ENCODE measurements at places on chromosomes 7 and 10. TPM values are rescaled to one million over a fixed set of nuclear protein-coding genes. Genes with fewer than 3 reads are reported as not detected.

DNA sequence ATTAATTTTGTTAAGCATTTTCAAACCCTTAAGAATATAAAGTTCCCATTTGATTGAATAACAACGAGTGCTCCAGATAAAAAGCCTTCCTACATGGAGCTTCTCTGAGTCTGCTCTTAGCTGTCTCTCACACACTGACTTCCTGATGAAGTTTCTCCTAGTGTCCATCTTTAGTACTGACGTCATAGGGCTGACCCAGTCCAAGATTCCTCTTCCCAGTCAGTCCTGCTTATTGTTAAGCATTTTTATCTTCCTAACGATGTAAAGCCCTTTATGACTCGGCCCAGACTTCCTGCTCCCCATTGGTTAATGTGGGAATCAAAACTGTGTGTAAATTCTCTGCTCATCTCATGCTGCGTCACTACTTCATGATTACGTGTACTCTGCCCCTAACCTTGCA, 398.8 kb downstream of the TFEC start:
- DNase-seq: no peak

OPALIN gene
- total RNA-seq: not detected

DNA sequence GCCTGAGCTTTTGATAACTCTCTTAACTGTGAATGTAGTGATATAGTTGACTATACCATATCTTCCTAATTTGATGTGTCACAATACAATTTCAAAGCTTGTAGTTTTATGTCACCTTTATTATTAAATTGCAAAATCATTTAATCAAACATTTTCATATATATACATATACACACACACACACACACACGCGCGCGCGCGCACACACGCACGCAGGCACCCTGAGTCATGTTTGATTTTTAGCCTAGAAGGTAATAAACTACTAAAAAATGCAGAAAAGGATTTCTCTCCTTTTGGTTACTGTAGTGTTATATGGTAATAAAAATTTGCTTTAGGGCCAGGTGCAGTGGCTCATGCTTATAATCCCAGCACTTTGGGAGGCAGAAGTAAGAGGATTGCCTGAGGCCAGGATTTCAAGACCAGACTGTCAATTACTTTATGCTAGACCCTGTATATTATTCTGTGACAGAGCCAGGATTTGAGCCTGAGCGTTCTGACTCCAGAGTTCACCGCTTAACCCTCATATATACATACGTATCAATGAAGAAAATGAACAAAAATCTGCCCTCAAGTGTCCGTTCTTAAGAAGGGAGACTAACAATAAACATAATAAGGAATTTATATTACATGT, 89.6 kb downstream of the PODXL start:
- DNase-seq: no peak

GRCh38 chr7:45070254-45070642, 18.5 kb downstream of the NACAD start:
- DNase-seq: no peak

GRCh38 chr7:19560111-19560883, 148.5 kb downstream of the POLR1F start:
- DNase-seq: no peak

DNA sequence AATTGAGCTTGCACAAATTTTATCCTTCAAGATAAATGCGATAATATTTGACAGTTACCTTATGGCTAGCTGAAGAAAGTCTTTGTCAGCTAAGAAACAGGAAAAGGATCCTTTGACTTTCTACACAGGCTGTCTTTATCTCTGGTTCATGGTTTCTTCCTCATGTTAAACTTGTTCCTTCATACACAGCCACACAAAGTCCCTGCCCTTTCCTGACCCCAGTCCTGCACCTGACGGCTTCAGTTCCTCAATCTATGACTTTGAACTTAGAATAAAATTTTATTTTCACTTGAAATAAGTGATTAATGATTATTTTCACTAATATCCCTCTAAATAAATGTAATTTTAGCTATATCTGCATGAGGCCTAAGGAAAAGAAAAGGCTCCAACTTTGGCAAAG, 77.8 kb upstream of the PRSS1 start:
- DNase-seq: no peak

DNA sequence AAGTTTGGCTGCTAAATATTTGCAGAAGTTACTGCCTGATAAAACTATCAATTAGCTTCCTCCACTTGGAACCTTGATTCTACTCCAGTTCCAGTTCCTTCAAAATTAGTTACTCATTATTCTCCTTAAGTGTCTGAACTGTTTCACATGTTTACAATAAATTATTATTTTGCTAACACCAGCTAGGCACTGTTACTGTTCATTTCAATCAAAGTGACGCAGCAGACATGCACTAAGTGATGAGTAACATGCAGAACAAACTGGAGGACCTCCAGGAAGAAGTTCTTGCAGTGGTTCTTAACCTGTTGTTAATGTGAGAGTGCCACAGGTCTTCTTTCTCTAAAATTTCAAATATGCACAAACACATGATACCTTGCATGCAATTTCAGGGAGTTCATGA, 491.8 kb upstream of the SEMA3A start:
- no peak for DNase-seq

GRCh38 chr7:44537442-44537841, 3.7 kb downstream of the NPC1L1 start:
- no peak for DNase-seq

DNA sequence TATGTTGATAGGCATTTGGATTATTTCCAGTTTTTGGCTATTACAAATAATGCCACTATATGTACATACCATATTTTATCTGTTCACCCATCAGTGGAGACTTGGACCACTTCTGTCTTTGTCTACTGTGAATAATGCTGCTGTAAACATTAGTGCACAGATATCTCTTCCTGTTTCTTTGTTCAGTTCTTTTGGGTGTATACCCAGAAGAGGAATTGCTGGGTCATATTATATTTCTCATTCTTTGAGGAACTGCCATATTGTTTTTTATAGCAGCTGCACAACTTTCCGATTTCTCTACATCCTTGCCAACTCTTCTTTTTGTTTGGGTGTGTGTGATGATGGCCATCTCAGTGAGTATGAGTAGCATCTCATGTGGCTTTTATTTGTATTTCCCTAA, 218.0 kb downstream of the LRMDA start:
- DNase-seq: no peak

GRCh38 chr10:31974434-31975124, 45.9 kb upstream of the ARHGAP12 start:
- no peak for DNase-seq

DNA sequence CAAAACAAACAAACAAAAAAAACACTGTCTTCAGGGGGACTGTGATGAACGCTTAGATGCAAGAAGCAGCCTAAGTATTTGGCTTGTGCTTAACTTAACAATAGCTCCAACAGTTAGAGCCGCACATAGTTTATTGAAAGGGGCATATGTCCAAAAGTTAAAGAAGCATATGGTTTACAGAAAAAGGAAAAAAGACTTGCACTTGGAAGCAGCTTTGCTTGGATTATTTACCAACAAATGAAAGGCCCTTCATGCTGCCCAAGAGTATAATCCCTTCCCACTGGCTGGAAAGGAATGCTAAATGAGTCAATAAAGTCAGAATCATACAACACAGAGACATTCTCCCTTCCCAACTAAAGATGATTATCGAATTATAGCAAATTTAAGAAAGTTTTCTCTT, 77.9 kb downstream of the GLI3 start:
- no peak for DNase-seq

DNA sequence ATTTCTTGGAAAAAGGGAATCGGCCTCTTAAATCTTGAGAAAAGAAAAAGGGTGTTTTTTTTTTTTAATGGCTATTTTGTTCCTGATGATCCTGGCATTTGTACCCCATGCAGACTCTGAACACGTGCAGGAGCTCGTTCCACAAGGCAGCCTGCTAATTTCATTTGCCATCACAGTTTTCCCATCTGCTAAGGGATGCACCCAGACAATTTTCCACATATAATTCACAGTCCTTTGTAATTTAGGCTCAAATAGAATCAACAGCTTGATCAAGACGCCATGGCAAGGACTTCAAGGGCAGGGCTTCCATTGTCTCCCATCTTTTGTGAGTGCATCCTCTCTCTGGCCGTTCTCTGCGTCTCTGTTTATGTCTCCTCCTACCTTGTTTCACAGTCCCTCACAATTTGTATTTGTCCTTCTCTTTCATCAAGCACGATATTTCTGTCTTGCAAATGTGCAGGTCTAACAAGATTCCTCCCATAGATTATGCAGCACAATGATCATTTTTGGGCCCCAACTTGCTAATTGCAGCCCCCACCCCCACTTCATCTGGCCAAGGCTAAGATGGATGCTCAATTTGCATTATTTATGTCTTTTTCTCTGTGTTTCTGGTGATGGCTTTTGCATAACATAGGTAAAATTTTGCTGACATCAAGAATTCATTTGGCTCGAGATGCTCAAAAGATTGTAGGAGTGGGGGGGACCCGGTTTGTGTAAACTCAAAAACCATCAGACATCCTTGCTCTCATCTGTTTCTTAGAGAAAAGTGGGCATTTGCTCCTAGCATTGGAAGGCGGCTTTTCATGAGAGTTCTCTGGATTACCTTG, 356.0 kb upstream of the NPVF start:
- no peak for DNase-seq

OR2A12 gene
- total RNA-seq: not detected

DNA sequence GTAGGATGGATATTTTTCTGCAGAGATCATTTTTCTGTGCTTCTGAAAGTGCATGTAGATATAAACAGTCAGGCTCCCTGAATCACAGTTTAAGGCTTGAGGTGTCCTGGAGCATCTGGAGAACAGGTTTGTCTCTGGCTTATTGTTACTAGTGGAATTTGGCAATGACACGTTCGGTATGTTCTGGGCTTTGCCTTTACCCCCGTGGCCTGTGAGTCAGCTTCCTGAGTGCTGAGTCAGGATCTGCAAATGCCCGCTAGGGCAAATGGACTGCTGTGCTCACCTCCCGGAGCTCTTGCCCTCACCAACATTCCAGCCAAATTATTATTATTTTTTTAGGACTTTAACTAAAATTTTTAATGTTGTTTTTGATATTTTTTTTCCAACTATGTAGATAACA, 192.5 kb upstream of the PRSS1 start:
- no peak for DNase-seq

GPNMB gene
- not detected for total RNA-seq

SPACDR gene
- 1.7 TPM for total RNA-seq

- DNase-seq: no peak
Observed at GRCh38 chr10:113129117-113129516, 179.1 kb downstream of the TCF7L2 start.

HNRNPF gene
- 99.7 TPM for total RNA-seq

SLC29A3 gene
- total RNA-seq: 7.8 TPM
